ENCODE measurements at places on chromosomes 7 and 10. TPM values are rescaled to one million over a fixed set of nuclear protein-coding genes. Genes with fewer than 3 reads are reported as not detected.

Gene PGAM2
- 0.73 TPM for total RNA-seq

Gene COL17A1
- total RNA-seq: not detected

Gene EXOSC1
- total RNA-seq: 65.4 TPM

Gene UPK3B
- 7.3 TPM for total RNA-seq

Gene ZNF138
- total RNA-seq: 17.9 TPM

Gene RHEB
- total RNA-seq: 33.7 TPM

DNA sequence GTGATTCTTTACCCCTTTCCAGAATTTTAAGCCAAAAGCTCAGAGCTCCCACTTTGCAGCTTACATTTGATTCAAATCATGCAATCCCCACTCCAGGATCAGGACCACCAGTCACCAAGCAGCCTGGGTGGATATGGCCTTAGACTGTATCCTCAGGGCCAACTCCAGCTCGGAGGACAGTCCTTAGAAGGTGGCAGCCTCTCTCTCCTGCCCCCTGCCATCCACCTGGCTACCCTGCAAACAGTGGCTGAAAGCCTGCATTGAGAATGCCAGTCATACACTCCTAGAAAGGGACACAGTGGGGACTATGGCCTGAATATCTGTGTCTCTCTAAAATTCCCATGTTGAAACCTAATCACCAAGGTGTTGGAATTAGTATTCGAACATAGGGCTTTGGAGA lies 50.0 kb upstream of the KCNMA1 start:
- H3K27me3 ChIP-seq: no peaks in the 10 kb centered on the region
- H3K27ac ChIP-seq: no peak overlapping the region
- no peak overlapping the region for H3K4me3 ChIP-seq
- no peaks in the 10 kb centered on the region for H3K4me1 ChIP-seq

GRCh38 chr7:91330191-91330808 lies 66.1 kb downstream of the FZD1 start:
- no peaks in the 10 kb centered on the region for H3K27me3 ChIP-seq
- no peak overlapping the region for H3K4me3 ChIP-seq
- H3K36me3 ChIP-seq: no peaks in the 10 kb centered on the region
- no peak overlapping the region for H3K27ac ChIP-seq
- DNase-seq: no peak

DNA sequence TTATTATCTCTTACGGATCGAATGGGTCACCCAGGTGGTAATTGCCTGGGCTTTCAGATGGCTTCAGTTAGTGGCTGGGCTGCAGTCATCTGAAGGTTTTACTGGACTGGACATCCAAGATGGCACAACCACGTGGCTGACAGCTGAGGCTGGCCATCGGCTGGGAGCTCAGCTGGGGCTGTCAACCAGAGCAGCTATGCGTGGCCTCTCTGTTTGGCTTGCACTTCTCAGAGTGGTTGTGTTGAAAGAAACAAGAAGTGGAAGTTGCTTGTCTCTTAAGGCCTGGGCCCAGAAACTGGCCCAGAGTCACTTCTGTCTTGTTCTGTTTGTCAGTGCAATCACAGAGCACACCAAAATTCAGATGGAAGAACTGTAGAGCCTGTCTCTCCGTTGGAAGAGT lies 5.7 kb upstream of the GDI2 start:
- H3K27ac ChIP-seq: no peak overlapping the region
- H3K27me3 ChIP-seq: no peaks in the 10 kb centered on the region
- no peak for DNase-seq
- no peaks in the 10 kb centered on the region for H3K36me3 ChIP-seq
- no peak overlapping the region for H3K4me3 ChIP-seq
- peaks cover 12% of the 10 kb centered on the region for H3K4me1 ChIP-seq

DNA sequence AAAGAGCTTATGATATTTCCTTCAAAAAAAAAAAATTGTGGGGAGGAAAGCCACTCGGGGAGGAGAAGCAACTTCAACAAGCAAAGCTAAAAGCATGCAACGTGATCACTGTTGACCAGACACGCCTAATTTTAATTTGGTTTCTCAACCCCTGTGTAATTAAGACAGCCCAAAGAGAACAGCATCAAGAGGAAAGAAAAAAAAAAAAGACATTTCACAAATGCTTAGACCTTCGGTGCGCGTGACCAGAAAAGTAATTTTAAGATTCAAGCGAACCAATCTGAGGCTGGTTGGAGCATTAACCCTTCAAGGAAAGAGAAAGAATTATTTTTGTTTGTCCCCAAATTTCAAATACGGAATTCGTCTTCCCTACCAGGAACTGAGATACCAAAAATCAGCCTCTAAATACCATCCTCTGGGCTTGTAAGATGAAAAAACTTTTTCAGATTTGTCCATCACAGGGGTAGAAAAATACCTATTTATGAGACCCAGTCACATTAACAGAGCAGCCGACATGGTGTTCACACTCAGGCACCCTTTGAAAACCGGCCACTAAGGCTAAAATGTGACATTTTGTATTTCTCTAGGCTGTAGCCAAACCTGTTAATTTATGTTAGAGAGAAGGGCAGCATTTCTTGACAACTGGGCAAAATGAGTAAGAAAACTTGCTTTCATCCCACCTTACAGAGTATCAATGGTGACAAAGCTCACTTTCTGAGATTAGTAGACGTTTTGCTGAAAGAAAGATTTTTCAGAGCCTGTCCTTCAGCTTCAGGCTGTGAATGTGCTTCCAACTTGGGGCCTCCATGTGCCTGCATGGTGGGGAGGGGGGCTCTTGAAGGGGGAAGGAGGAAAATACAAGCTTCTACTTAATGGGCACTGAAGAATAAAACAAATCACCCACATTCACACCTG lies 179.9 kb upstream of the KLF14 start:
- no peaks in the 10 kb centered on the region for H3K27me3 ChIP-seq
- peaks cover 52% of the 10 kb centered on the region for H3K4me1 ChIP-seq
- H3K36me3 ChIP-seq: no peaks in the 10 kb centered on the region
- H3K4me3 ChIP-seq: peak overlapping the region; percentile 66
- peak overlapping the region; percentile 88 for H3K27ac ChIP-seq

DNA sequence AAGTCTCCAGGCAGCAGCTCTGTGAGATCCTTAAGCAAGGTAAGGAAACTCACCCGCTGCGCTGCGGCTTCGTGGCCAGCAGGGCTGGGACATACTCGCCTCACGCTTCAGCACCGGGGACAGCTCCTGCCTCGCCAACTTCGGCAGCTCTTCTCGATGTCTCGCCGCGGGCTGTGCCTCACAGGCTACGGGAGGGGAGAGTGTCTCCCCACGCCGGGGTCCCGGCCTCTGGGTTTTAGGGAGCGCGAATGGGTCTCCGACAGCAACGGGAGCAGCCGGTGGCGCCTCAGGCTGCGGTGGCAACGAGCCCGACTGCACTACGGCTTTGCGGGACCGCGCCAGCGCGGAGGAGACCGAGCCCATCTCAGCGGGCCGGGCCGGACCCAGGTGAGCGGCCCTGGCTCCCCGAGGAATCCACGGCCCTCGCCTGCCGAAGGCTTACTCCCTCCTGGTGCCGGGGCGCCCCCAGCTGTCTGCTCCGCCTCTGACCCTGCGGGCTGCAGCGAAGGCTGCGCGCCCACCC lies 62.4 kb downstream of the LSM5 start:
- no peak overlapping the region for H3K27ac ChIP-seq
- H3K4me3 ChIP-seq: no peak overlapping the region
- H3K36me3 ChIP-seq: no peaks in the 10 kb centered on the region
- no peaks in the 10 kb centered on the region for H3K4me1 ChIP-seq
- DNase-seq: peak; percentile 37
- no peaks in the 10 kb centered on the region for H3K27me3 ChIP-seq

DNA sequence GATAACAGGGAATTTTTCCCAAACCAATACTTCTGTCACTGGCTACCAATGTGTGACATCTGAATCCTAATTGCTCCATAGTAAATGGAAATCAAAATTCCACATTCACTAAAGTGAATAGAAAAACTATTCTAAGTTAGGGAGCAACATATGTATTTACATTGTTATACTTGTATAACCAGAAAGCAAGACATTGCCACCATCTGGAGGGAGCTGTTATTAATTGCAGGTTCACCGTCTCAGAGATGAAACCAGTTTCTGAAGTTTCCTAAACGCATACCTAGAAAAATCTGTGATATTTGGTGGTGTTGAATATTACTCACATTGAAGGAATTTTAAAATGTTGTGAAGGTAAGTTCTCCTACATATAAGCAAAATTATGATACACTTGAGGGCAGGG lies 390.1 kb downstream of the NXPH1 start:
- no peak overlapping the region for H3K4me3 ChIP-seq
- no peaks in the 10 kb centered on the region for H3K27me3 ChIP-seq
- H3K27ac ChIP-seq: no peak overlapping the region
- H3K36me3 ChIP-seq: no peaks in the 10 kb centered on the region
- no peak for DNase-seq

GRCh38 chr7:95104739-95105138 lies 197.3 kb downstream of the PPP1R9A start:
- no peak overlapping the region for H3K4me3 ChIP-seq
- no peak for DNase-seq
- H3K27me3 ChIP-seq: no peaks in the 10 kb centered on the region
- H3K27ac ChIP-seq: no peak overlapping the region

DNA sequence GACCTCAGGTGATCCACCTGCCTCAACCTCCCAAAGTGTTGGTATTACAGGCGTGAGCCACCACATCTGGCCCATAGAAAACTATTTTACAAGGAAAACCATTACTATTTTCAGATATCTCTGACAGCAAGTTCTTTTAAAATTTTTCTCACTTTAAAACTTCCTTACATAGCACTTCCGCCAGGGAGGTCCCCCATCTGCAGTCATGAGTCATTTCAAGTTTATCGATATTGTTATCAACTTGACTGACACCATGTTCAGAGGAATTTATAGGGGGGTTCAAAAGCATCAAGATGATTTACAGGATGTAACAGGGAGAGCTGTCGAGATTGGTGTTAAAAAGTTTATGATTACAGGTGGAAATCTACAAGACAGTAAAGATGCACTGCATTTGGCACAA lies 88.8 kb downstream of the NRBF2 start:
- H3K27ac ChIP-seq: no peak overlapping the region
- H3K27me3 ChIP-seq: no peaks in the 10 kb centered on the region
- DNase-seq: no peak
- no peak overlapping the region for H3K4me3 ChIP-seq
- no peaks in the 10 kb centered on the region for H3K36me3 ChIP-seq
- H3K4me1 ChIP-seq: peaks cover 39% of the 10 kb centered on the region

- DNase-seq: no peak
- H3K36me3 ChIP-seq: no peaks in the 10 kb centered on the region
- no peak overlapping the region for H3K4me3 ChIP-seq
- H3K27ac ChIP-seq: no peak overlapping the region
Measured at GRCh38 chr10:83982812-83983211, 156.5 kb upstream of the GHITM start.

DNA sequence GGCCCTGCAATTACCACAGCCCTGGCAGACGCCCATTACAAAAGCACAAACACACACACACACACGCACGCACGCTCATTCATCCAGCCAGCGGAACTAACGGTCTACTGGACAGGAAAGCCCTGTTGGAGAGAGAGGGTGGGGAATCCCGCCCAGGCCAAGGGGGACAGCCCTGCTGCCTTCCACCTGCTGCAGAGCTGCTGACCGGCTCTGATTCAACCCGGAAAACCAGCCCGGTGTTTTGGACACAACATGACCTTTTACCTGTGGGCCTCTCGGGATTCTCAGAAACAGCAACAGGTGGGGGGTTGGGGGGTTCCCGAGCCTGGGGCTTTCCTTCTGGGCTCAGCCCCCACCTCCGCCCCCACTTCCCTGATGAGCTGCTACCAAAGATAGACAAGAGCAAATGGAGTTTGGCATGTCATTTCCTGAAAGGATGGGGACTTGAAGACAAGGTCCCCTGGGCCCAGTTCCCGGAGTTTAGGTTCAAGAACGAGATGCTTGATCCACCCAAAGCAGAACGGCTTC lies 18.5 kb upstream of the SERPINE1 start:
- DNase-seq: no peak
- H3K36me3 ChIP-seq: no peaks in the 10 kb centered on the region

DNA sequence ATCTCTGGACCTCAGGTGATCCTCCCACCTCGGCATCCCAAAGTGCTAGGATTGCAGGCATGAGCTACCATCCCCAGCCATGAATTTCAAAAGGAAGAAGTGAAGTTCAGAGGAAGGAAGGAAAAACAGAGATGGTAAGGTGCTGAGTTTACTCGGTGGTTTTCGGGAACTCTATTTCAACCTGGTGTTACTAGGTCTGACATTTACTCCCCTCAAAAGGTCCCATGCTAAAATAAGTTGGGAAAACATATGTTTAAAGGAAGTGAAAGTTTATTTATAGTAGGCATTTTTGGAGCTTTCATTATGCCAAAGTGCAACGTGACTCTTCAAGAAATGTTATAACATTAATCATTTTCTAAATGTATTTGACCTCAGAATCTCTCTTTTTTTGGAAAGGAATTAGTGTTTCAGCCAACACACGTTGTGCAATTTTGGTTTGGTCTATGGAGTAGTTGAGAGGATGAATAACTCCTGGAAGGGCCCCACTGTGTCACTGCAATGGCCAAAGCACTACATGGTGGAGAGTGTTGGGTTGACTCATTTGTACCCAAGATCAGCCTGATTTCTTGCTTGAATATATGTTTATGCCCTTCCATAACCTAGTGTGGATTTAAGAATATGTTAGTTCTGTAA lies 114.7 kb upstream of the FAM171A1 start:
- no peaks in the 10 kb centered on the region for H3K4me1 ChIP-seq
- no peak for DNase-seq
- H3K36me3 ChIP-seq: no peaks in the 10 kb centered on the region
- no peaks in the 10 kb centered on the region for H3K27me3 ChIP-seq
- no peak overlapping the region for H3K4me3 ChIP-seq

- H3K27ac ChIP-seq: no peak overlapping the region
- no peaks in the 10 kb centered on the region for H3K27me3 ChIP-seq
- H3K36me3 ChIP-seq: no peaks in the 10 kb centered on the region
- DNase-seq: no peak
- H3K4me3 ChIP-seq: no peak overlapping the region
Measured at GRCh38 chr10:101827919-101828600, 9.8 kb upstream of the OGA start.
